ENCODE measurements at places on chromosomes 3 and 15.

DNA sequence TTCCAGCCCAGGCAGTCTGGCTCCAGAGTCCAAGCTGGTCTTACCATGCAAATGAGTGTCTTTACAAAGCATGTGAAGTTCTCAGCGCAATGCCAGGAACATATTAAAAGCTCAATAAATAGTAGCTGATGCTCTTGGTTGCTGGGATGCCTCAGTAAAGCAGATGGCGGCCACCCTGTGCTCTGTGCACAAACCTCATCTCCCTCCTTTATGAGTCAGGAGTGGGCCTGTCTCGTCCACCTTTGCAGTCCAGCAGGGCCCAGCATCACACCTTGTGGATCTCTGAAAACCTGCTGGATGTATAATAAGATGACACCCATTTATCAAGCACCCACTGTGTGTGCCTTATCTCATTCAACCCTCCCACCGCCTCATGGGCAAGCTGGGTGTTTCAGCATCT lies 42.7 kb downstream of the FAM174B start:
- no peak for DNase-seq

DNA sequence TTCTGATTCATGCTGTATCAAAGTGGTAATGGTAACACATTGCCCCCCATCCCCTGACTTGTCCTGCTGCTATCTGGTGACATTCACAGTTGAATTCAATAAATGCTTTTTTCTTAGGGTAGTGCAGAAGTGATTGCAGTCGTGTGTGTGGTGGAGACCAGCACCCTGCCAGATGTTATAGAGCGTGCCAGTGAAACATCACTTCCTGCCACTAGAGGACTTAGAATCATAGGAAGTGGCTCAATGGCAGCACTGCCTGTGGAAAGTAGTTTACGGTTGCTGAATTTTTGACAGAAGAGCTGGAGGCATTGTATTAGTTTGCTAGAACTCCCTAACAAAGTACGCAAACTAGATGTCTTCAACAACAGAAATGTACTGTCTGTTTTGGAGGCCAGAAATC lies 37.4 kb upstream of the P2RY12 start:
- no peak for DNase-seq

DNA sequence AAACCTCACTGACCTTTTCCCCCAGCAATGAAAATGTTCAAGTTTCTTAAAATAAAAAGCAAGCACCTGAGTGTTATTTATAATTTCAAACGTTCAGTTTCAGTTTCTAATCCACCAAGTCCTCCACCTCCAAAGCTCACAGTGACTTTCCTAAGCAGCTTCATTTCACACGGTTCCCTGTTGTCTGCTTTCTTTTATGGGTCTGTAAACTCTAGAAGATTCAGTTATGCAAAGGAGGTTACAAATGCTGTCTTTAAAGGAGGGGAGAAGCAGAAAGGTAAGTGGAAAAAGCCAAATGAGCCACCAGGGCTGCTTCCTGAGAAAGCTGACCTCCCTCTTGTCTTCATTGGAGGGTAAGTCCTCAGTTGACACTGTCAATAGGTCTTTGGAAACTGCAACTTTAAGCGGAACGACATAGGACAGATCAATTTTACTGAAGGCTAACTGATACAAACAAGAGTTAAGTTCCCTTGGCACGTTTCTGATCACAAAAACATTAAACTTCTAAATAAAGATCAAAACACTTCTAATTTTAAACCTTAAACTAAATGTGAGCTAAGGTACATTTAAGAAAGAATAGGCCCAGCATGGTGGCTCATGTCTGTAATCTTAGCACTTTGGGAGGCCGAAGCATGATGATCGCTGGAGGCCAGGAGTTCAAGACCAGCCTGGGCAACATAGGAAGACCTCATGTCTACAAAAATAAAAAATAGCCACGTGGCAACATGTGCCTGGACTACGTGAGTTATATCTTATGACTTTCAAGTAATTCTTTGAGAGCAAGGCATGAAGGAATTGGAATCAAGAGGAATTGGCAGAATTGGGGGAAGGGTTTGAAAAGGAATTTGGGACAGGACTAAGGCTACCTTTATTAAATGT lies 151.9 kb upstream of the UBE2E1 start:
- DNase-seq, result no peak

DNA sequence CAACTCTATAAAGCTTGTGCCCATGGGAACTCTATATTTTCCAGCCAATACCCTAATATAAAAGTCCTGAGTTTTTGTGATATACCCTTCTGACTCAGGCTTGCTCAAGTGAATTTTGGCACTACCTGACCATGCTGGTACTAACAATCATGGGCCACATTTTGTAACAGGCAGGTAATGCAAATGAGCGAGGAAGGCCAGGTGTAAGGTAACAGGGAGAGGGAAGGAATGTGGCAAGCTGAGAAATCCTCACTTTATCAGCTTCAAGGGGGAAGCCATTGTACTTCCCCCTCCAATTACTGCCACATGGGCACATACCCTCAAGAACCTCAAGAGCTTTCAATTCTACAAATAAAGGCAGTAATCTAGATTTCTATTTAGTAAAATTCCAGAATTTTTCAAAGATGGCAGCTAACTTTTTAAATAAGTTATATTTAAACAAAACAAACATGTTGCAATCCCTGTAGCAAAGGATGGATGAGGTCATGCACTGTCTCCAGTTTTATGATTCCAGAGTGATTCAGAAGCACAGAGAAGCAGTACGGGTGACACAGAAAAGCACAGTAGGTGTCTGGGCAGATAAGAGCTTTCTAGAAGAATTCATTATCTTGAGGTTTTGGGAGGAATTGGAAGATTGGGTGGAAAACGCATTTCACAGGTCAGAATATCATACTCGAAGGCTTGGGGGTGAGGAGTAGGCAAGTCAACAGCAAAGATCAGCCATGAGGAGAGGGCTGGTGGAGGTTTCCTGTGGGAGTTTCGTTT lies 87.6 kb downstream of the FOXP1 start:
- DNase-seq, result peak; percentile 52

DNA sequence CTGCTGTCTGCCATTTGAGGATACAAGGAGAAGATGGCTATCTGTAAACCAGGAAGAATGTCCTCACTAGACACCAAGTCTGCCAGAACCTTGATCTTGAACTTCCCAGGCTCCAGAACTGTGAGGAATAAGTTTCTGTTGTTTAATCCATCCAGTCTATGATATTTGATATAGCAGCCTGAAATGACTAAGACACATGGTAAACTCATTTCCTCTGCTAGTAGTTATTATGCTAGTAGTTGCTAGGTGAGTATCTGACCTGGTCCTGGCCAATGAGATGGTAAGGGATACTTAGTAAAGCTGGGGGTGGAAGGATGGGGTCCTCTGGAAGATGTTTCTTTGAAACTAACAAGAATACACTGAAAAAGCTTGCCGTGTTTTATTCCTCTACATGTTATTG lies 280.7 kb upstream of the ARHGEF26 start:
- DNase-seq, result no peak

DNA sequence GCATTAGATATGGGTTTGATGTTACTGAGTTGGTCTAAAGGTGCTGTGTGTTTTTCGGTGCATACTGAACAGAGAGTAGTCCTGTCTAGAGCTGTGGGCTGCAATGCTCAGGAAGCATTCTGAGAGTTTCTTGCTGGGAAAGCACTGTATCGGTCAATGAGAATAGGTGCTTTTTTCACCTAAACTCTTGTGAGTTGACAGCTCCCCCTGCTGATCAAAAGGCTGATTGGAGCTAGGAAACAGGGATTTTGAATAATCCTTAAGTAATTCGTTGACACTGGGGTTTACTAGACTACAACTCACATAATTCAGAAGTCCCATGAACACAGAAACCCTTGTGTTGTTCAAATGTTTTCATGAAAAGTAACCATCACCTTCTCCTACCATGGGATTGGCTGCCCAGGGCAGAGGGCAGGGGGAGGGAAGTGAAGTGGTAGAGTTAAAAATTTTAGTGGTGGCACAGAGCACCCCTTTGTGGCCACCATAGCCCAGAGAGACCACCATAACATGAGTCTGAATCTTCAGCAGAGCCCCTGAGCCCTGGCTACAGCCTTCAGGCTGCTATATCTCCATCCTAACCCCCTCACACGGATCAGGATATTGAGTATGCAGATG lies 13.0 kb upstream of the MANF start:
- DNase-seq, result peak; percentile 71

GRCh38 chr3:120780977-120781376 lies 38.4 kb downstream of the GTF2E1 start:
- peak; percentile 44 for DNase-seq

- DNase-seq, result no peak
Observed at GRCh38 chr15:92751528-92751927, 96.0 kb upstream of the FAM174B start.

- DNase-seq, result no peak
Observed at GRCh38 chr3:50644561-50644960, 27.6 kb downstream of the MAPKAPK3 start.

DNA sequence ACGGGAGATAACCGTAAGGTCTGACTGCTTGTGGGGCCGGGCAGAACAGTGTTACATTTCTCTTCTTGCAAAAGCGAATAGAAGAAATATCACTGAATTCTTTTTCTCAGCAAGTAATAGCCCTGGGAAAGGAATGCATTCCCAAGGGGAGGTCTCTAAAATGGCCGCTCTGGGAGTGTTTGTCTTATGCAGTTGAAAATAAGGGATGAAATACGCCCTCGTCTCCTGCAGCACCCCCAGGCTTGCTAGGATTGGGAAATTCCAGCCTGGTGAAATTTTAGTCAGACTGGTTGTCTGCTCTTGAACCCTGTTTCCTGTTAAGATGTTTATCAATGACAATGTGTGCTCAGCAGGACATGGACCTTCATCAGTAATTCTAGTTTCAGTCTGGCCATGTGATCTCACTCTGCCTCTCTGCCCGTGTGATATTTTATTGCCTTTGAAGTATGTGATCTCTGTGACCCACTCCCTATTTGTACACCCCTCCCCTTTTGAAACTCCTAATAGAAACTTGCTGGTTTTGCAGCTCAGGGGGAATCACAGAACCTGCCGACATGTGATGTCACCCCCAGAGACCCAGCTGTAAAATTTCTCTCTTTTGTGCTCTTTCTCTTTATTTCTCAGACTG lies 715.6 kb downstream of the ROBO1 start:
- no peak for DNase-seq

GRCh38 chr3:156902916-156903315 lies 76.8 kb downstream of the LEKR1 start:
- DNase-seq, result no peak

DNA sequence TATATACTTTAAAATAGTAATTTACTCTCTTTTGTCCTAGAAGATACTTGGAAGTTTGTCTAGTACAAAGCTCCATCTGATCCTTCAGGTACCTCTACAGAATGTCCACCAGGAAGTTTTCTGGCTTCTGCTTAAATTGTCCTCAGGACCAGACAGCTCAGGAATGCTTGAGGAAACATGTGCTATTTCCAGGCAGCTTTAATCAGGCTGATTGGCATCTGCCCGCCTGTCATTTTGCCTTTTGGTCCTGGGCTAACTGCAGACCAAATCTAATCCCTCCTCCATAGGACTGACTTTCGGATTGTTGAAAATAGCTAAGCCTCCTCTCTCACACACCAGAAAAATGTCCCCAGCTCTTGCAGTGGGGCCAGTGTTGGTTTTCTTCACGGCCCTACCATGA lies 113.4 kb upstream of the RGMA start:
- no peak for DNase-seq

- DNase-seq, result peak; percentile 84
Observed at GRCh38 chr3:30227571-30228301, 378.7 kb upstream of the TGFBR2 start.

DNA sequence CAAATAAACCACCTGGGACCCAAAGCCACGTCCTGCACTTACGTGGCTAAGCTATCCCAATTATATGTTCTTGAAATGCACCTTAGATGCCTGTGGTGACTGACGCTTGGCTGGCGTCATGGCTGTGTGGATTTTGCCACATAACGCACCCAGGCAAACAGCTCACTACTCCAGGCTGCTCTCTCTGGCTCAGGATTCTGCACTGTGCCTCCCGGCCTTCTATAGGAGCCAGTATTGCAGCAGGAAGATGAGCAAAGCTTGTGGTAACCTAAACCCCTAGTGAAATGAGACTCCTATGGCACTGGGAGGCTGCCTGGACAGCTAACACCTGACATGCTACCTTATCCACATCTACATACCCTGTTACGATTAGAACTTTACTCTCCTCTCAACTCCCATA lies 179.3 kb downstream of the THRB start:
- DNase-seq, result no peak

DNA sequence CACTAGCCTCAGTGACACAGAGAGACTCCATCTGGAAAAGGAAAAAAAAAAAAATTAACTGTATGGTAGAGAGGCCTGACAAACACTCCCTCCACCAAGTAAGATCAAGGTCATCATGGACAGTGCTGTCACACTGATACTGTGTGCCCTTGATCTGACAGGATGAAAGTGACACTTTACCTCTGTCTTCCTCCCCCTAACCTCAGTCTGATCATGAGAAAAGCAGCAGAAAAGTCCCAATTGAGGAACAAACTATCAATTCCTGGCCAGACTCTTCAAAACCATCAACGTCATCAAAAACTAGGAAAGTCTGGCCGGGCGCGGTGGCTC lies 26.7 kb downstream of the PGPEP1L start:
- no peak for DNase-seq

DNA sequence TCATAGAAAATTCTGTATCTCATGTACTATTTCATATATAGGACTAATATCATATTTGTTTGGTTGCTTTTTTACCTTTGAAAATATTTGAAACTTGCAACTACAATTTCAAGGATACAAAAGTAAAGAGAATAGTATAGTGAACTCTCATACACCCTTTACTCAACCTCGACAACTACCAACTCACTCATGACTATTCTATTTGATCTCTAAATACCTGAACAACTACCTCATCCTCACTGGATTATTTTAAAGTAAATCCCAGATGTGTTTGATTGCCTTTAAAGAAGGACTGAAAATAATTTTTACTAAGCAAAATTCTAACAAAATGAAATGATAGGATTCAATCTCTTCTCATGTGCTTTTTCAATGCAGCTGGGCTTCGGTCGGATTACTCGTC lies 12.1 kb downstream of the TMPRSS7 start:
- DNase-seq, result no peak

GRCh38 chr15:101081900-101082299 lies 162.7 kb downstream of the LRRK1 start:
- DNase-seq, result no peak

DNA sequence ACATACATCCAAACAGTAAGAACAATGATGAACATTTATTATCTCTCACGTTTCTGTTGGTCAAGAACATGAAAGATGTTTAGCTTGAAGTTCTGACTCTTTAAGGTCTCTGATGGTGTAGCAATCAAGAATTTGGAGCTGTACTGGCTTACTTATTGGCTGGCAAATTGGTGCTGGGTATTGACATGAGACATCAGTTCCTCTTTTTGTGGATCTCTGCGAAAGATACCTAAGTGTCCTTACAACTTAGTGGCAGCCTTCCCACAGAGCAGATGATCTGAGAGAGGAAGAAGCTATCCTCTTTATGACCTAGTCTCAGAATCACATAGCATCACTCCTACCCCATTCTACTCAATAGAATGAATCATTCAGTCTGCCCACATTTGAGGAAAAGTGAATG lies 309.8 kb upstream of the DCBLD2 start:
- no peak for DNase-seq

Measured in fibroblast of the conjunctiva (primary cell).